ENCODE measurements at places on chromosomes 7 and 10.

GRCh38 chr7:129334473-129334872, 99.8 kb upstream of the STRIP2 start:
- no peak for DNase-seq
- no peak overlapping the region for H3K27ac ChIP-seq
- no peaks in the 10 kb centered on the region for H3K27me3 ChIP-seq
- H3K4me1 ChIP-seq = no peaks in the 10 kb centered on the region
- no peaks in the 10 kb centered on the region for H3K36me3 ChIP-seq

DNA sequence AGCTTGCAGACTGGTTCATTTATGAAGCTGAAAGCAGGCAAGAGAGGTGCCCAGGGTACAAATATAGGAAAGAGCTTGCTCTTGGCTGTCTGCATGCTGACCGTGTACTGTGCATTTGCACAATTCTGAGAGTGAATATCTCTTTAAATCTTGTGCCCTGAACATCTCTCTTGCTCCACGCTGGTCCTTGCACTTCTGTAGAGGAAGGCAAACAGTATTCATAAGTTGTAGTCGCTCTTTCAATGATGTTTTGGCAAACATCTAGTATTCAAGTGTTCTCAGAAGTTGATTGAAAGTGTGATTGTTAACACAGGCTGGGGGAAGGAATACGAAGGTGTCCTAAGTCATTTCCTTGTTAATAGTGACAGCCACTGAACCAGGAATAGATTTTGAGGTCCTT, 213.2 kb downstream of the TRIL start:
- no peak overlapping the region for H3K4me3 ChIP-seq
- no peak for DNase-seq
- H3K27me3 ChIP-seq = no peaks in the 10 kb centered on the region

DNA sequence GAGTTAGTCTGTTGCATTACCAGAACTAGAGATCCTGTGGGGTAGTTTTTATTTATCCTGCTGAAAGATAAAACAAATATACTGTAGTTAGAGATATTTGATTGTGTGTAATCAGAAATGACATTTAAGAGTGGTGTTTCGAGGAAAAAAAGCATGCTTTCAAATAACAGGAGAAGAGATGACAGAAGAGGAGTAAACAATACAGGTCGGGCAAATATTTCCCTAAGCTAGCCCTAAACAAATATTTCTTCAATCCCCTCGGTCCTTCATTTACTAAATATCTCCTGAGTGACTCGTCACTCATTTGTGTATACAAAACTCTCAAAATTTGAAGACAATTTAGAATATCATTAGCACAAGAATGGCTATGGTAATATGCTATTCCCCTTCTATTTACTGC, 219.7 kb upstream of the FERD3L start:
- no peak overlapping the region for H3K27ac ChIP-seq
- no peak for DNase-seq
- H3K4me1 ChIP-seq = no peaks in the 10 kb centered on the region
- no peak overlapping the region for H3K4me3 ChIP-seq
- no peaks in the 10 kb centered on the region for H3K27me3 ChIP-seq

GRCh38 chr7:91288208-91288824, 24.1 kb downstream of the FZD1 start:
- peak; percentile 73 for DNase-seq
- no peak overlapping the region for H3K27ac ChIP-seq
- H3K36me3 ChIP-seq = no peaks in the 10 kb centered on the region
- H3K4me1 ChIP-seq = no peaks in the 10 kb centered on the region
- H3K4me3 ChIP-seq = no peak overlapping the region

DNA sequence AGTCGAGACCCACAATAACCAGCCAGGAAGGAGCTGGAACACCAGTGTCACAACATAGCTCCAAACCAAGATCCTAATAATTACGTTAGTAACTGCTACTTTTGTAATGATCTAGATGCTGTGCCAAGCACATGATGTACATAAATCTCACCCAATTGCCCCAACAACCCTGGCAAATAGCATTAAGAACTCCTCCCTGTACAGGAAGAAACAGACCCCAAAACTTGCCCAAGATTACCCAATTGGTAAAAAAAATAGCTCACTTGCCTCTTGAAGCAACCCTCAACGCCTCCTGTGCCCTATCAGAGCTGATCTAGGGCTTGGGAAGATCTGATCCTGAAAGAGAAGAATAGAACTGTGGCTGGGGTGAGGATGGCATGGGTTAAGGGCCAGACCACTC, 628.7 kb upstream of the AUTS2 start:
- no peaks in the 10 kb centered on the region for H3K36me3 ChIP-seq
- no peak for DNase-seq
- H3K4me3 ChIP-seq = no peak overlapping the region
- no peak overlapping the region for H3K27ac ChIP-seq
- H3K4me1 ChIP-seq = no peaks in the 10 kb centered on the region
- no peaks in the 10 kb centered on the region for H3K27me3 ChIP-seq

DNA sequence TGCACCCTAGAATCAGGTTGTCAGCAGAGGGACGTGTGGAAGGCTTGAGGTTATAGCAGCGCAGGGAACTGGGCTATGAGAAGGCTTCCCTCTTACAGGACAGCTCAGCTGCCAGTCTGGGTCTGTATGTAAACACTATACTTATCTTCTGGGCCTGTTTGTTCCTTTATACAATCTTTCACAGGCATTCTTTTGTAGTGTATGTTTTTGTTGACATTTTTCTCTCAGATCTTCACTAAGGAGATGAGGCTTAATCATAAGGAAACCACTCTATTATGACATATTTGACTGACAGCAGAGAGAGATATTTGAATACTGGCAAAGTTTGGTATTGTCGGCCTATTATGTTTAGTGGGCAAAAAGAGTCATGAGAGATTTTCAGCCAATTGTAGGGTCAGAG, 929 bp downstream of the GBF1 start:
- no peaks in the 10 kb centered on the region for H3K36me3 ChIP-seq
- H3K4me1 ChIP-seq = peaks cover 35% of the 10 kb centered on the region
- peak overlapping the region; percentile 96 for H3K27ac ChIP-seq

DNA sequence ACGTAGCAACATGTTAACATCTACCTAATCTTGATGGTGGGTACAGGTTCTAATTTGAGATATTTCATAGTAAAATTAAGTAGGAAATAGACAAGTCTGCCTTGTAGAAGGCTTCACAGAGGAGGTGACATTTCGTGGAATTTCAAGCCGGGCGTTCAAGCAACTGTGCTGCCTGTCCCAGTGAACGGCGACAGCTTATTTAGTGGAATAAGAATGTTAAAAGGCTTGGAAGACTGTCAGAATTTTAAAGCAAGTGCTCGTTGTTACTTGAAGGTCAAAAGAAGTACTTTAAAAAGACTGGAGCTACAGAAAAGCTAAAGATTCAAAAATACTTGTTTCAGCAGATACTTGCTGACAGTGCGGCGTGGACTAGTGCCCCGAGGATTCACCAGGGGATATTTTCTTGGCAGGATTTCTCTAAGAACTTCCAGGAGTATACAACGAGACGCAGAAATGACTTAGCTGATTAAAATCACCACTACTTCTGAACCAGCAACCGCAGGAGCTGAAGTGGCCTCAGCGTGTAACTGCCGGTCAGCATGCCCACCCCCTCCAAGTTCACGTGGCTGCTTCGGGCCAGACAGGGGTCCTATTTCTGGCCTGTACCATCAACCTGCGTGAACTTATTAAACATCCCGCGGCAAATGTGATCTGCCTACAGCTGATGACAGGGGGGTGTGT, 46.5 kb downstream of the CTBP2 start:
- H3K4me3 ChIP-seq = no peak overlapping the region
- peak; percentile 66 for DNase-seq
- no peaks in the 10 kb centered on the region for H3K36me3 ChIP-seq
- H3K27ac ChIP-seq = peak overlapping the region; percentile 21
- H3K4me1 ChIP-seq = peaks cover 47% of the 10 kb centered on the region

DNA sequence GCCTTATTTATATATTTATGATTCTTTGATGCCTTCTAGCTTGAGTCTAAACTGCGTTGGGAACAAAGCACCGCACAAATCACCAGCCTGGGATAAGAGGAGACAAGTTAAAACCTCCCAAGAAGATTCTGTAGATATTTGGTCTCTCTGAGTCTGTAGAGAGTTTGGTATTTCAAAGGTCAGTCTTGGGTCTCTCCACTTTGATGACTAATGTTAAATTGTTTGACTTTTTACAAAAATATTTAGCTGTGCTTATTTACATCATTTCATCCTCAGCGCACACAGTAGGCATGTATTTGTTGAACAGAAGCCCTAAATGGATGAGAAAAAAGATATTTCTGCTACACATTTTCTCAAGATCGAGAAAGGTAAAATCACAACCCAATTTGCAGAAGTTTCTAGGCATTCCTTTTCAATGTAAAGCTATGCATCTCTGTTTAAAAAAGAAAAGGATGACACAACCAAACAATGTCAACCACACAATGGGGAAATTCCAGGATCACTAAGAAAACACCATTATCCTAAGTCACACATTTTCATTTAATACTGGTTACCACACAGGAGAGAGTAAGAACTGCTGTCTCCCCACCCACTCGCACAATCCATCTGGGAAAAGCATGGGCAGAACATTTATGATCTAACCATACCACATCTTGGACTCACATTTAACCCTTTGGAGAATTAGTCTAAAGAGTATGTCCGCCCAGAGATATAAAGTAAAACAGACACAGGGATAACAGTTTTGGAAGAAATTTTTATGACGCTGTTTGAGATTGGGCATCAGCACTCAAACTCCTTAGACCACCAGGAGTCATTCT, 4.4 kb downstream of the CDK6 start:
- peaks cover 7% of the 10 kb centered on the region for H3K4me1 ChIP-seq
- no peak for DNase-seq
- H3K27ac ChIP-seq = no peak overlapping the region
- H3K4me3 ChIP-seq = no peak overlapping the region
- H3K27me3 ChIP-seq = no peaks in the 10 kb centered on the region

DNA sequence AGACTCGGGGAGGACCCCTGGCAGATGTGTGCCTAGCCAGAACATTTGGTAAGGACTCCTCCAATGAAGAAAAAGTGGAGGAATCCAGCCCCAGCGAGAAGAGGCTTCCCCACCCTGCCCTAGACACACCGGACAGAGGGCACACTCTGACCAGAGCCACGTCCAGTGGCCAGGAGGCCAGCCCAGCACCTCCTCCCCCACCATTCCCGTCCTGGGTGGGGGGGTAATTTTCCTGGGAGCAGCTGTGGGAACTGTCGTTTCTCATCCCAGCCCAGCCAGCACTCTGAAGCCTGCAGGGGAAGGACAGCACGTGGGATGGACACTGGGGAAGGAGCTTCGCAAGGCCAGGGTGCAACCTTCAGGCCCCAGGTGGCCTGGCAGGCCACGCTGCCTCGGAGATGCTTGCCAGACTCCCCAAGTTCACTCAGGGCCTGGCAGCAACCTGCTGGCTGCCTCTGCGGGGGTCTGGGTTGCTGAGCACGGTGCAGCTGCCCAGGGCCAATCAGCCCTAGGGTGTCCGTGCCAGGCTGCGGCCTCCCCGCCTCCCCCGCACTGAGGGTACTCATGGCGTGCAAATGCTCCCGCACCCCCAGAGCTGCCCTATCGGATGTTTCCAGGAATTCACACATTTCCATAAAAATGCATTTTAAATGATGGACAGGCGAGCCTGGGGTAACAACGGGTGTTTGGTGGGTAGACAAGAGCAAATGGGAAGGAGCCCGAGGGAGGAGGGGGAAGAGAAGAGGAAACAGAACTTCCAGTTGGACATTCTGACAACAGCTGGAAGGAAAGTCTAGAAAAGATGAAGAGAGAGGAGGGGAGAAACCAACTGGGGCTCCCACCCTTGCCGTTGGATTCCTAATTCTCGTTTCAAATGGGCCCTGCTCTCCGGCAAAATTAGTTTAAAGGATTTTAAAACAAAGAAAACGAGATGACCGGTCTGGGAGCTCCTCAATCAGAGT, 1.9 kb upstream of the EN2 start:
- no peaks in the 10 kb centered on the region for H3K36me3 ChIP-seq
- no peak overlapping the region for H3K4me3 ChIP-seq

DNA sequence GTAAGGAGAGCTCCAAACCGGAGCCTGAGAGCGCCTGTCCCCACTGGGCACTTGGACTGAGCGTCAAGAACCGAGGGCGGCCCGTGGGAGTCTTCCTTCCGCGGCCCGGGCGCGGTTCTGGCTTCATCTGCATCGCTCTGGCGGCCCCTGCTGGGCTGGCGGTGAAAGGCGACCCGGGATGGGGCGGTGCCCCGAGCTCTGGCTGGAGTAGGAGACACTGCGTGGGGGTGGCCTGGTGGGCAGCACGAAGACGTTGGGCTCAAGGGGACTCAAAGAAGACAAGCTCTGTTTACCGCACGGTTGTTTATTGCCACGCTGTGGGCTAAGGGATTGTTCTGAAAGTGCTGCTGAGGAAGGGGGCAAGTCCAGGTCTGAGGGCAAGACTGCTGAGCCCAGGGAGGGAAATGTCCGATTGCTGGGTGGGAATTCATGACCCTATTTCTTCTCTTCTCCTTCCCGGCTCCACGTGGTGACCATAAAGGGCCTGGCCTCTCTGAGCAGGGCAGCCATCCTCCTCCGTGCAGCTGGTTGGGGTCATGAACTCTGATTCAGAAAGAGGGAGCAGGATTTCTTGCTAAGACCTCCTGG, 29.8 kb downstream of the PLAU start:
- peak; percentile 92 for DNase-seq
- H3K36me3 ChIP-seq = no peaks in the 10 kb centered on the region
- H3K4me1 ChIP-seq = peaks cover 10% of the 10 kb centered on the region
- H3K4me3 ChIP-seq = peak overlapping the region; percentile 34
- H3K27ac ChIP-seq = peak overlapping the region; percentile 72

DNA sequence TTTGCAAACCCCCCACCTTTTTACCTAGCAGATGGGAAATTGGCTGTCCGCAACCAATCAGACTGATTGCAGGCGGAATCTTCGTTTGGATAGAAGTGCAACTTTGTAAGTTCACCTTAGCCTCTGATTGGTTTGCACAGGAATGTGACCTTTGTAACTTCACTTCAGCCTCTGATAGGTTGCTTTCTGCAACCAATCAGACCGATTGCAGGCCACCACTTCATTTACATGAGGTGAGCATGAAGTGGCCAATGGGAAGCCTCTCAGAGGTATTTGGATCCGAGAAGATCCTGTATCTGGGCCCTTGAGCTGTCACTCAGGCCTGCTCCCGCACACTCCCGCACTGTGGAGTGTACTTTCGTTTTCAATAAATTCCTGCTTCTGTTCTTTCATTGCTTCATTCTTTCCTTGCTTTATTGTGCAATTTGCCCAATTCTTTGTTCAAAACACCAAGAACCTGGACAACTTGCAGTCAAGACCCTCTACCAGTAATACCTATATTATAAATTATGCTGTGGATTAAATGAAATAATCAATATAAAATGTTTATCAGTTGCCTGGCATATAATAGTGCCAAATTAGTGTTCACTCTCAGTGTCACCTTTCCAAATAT, 491.4 kb downstream of the PLXNA4 start:
- H3K27me3 ChIP-seq = no peaks in the 10 kb centered on the region
- no peak overlapping the region for H3K27ac ChIP-seq
- DNase-seq = no peak
- no peaks in the 10 kb centered on the region for H3K4me1 ChIP-seq
